ENCODE measurements at places on chromosomes 3 and 15.
A peak's percentile ranks its signal among the peaks of the same experiment; 100 is the strongest.

GRCh38 chr3:196684548-196685407, 27.3 kb downstream of the CEP19 start:
- DNase-seq = peak; percentile 53

DNA sequence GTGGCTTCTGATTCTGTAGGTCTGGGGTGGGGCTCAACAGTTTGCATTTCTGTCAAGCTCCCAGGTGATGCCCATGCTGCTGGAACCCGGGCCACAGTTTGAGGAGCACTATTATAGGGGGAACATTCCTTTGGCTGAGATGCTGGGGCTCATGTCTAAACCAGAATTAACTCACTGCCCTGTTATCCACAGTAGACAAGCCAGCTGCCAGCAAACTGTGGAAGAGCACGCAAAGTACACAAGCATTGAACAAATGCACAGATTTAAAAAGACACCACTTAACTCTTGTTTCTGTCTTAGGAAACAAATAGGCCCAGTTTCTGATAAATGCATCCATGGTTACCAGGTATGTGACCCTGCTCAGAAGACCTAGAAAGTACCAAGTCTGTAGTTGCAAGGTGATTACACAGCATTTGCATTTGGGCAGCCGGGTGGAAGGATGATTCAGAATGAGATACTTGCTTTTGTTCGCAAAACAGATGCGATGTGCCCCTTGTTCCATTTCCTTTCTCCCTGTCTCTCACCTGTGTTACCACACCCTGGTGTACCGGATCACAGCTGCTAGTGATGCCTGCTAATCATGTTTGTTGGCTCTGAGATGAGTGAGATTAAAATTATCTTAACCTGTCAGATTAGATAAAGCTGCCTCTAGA, 12.4 kb downstream of the GYG1 start:
- no peak for DNase-seq

- DNase-seq = no peak
Measured at GRCh38 chr3:39804951-39805350, 4.5 kb upstream of the MYRIP start.

- DNase-seq = no peak
Measured at GRCh38 chr15:26972636-26973035, 1.7 kb downstream of the GABRG3 start.

GRCh38 chr3:159964166-159964973, 24.3 kb upstream of the IL12A start:
- DNase-seq = peak; percentile 56

GRCh38 chr3:72306800-72307341, 521.9 kb upstream of the PROK2 start:
- DNase-seq = no peak

DNA sequence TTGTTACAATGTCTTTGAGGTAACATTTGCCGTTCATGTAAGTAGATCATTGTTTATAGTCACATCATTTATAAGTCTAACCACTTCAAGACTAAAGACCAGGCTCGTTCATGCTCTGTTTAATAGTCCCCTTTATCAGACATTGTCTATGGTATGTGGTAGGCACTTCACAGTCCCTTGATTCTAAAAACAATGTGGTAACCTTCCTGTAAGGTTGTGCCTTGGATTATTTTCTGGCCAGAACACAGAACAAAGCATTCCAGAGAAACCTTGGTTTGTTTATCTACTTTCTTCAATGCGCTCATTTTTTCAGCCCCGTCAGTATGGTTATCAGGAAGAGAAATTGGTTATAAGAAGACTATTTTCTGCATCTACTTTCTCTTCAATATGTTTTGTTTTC, 16.3 kb upstream of the ST3GAL6 start:
- no peak for DNase-seq

- no peak for DNase-seq
Measured at GRCh38 chr3:184717399-184717983, 5.6 kb upstream of the MAGEF1 start.

DNA sequence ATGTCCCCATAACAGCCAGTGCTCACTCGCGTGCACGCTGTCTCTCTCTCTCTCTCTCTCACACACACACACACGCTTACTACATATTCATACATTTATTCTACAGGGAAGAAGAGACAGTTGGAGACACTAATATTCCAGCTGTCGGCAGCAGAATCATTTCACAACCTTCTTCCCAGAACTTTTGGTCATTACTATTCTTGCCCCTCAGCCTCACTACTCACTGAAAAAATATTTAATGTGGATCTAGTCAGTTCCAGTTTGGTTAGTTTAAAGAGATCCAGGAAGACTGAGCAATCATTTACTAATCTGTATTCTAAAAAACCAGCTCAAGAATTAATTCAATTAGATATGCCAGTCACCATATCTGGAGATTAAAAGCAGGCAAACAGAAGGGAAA, 394.9 kb downstream of the PTPRG start:
- DNase-seq = no peak
